ENCODE measurements at places on chromosomes 7 and 10. TPM values are rescaled to one million over a fixed set of nuclear protein-coding genes. Genes with fewer than 3 reads are reported as not detected.

C10orf143 gene
- total RNA-seq, result 3.4 TPM

RAPGEF5 gene
- 135 TPM for total RNA-seq

MCM10 gene
- total RNA-seq, result 7.0 TPM

SMO gene
- 17.4 TPM for total RNA-seq

DMBT1 gene
- total RNA-seq, result 0.49 TPM

FANK1 gene
- 9.4 TPM for total RNA-seq

FBXL13 gene
- 3.4 TPM for total RNA-seq

ASZ1 gene
- not detected for total RNA-seq

POMZP3 gene
- 237 TPM for total RNA-seq

HMX3 gene
- total RNA-seq, result not detected

DNA sequence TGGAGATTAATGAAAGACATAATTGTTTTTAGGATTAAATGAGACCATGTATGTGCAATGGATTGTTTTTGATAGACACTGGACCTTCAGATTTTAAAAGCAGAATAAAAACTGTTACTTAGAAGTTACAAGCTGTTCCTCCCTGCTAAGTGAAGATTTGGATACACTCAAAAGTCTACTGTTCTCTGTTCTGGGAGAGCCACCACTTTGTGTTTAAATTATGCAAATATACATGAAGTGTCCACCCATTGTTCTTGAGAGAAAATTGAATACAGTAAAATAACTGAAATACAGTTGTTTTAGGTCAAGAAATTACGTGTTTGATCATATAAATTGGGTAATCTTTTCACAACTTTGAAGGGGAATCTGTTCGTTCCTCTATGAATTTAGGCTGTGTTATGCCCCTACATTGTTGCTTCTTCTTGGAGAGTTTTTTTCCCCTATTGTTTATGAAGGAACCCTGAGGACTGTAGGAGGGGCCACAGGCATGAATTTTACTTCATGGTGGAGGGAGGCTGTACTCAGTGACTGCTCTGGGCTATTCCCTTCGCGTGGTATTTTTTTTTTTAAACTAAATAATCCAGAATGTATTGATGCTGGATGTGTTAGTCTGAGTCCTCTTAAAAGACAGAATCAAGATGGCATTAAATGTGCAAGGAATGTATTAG is 18.6 kb upstream of the VCL start:
- H3K27me3 ChIP-seq, result no peaks in the 10 kb centered on the region
- H3K4me3 ChIP-seq, result no peak overlapping the region
- DNase-seq, result no peak
- H3K36me3 ChIP-seq, result no peaks in the 10 kb centered on the region

DNA sequence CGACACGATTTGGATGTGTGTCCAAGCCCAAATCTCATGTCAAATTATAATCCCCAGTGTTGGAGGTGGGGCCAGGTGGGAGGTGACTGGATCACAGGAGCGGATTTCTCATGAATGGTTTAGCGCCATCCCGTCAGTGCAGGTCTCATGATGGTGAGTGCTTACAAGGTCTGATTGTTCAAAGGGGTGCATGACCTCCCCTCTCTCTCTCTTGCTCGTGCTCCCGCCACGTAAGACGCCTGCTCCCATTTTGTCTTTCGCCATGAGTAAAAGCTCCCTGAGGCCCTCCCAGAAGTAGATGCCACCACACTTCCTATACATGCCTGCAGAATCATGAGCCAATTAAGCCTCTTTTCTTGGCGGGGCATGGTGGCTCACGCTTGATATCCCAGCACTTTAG is 71.5 kb upstream of the NANOS1 start:
- H3K27ac ChIP-seq, result no peak overlapping the region
- DNase-seq, result no peak
- H3K4me3 ChIP-seq, result no peak overlapping the region
- no peaks in the 10 kb centered on the region for H3K4me1 ChIP-seq
- peaks cover 2% of the 10 kb centered on the region for H3K27me3 ChIP-seq

DNA sequence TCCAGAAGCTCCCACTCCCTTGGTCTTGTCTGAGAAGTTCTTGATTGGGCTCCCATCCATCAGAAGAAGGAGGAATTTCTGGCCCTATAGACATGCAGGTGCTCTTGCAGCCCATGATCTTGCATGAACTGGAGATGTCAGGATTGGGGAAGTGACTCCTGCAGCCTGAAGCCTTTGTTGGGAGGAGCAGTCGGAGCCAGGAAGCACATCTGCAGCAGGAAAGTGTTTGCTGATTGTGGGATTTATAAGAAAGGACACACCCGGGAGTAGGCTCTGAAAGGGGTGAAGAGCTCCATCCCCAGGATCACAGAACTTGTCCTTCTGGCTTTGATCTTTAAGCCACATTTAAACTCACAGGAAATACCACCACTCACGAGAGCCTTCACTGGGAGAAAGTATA is 185.2 kb downstream of the DYNC1I1 start:
- no peaks in the 10 kb centered on the region for H3K36me3 ChIP-seq
- H3K27me3 ChIP-seq, result peaks cover 4% of the 10 kb centered on the region
- H3K4me1 ChIP-seq, result peaks cover 2% of the 10 kb centered on the region
- DNase-seq, result no peak

- H3K27ac ChIP-seq, result no peak overlapping the region
- no peak overlapping the region for H3K4me3 ChIP-seq
- peaks cover 3% of the 10 kb centered on the region for H3K27me3 ChIP-seq
- no peaks in the 10 kb centered on the region for H3K36me3 ChIP-seq
- DNase-seq, result no peak
Measured at GRCh38 chr7:134414109-134414508, 44.8 kb downstream of the AKR1B1 start.

GRCh38 chr7:5625938-5626337 is 155.5 kb downstream of the RNF216 start:
- peaks cover 14% of the 10 kb centered on the region for H3K27me3 ChIP-seq
- DNase-seq, result no peak
- H3K4me1 ChIP-seq, result peaks cover 46% of the 10 kb centered on the region
- H3K36me3 ChIP-seq, result peaks cover 22% of the 10 kb centered on the region
- no peak overlapping the region for H3K4me3 ChIP-seq
- H3K27ac ChIP-seq, result peak overlapping the region; percentile 30

DNA sequence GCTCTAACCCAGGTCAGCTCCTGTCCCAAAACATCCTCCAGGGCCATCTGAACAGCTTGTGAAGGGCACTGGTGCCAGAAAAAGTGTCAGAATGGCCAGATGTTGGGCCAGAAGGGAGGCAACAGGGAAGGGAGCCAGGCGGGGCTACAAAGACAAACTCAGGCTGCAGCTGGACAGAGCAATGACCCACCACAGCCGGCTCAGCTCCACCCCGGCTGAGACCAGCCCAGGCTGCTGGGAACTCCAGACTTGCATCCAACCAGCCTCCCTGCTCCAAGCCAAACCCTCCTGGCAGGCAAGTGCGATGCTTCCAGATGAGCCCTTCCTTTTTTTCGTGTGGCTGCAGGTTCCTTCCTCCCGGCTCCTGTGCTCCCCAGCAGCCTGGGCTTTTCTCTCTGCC is 466.9 kb downstream of the PTPRN2 start:
- H3K4me3 ChIP-seq, result no peak overlapping the region
- H3K36me3 ChIP-seq, result peaks cover 17% of the 10 kb centered on the region
- H3K27ac ChIP-seq, result no peak overlapping the region
- no peaks in the 10 kb centered on the region for H3K4me1 ChIP-seq
- H3K27me3 ChIP-seq, result peaks cover 8% of the 10 kb centered on the region
- no peak for DNase-seq

DNA sequence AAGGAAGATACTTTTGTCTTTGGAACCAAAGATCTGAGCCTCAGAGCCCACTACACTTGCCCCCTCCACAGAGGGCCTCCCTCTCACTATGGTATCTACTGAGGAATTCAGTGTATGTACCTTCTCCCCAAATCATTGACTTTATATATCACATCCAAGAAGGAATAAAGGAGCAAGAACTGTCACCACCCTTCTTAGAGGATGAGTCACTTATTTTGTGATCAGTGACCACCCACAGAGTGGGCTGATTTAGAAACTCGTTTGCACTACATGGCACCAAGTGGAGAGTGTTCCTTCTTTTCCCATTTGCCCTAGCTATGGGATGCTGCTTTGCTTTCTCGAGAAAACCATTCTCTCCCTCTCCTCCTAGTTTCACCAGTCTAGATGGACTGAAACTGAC is 5.7 kb downstream of the TMEM243 start:
- peaks cover 41% of the 10 kb centered on the region for H3K36me3 ChIP-seq
- peaks cover 53% of the 10 kb centered on the region for H3K4me1 ChIP-seq
- DNase-seq, result no peak
- no peak overlapping the region for H3K27ac ChIP-seq

GRCh38 chr10:58971796-58972491 is 204.5 kb upstream of the PHYHIPL start:
- H3K4me1 ChIP-seq, result no peaks in the 10 kb centered on the region
- no peak for DNase-seq
- peaks cover 2% of the 10 kb centered on the region for H3K27me3 ChIP-seq
- no peak overlapping the region for H3K4me3 ChIP-seq
- H3K27ac ChIP-seq, result no peak overlapping the region
- H3K36me3 ChIP-seq, result no peaks in the 10 kb centered on the region

DNA sequence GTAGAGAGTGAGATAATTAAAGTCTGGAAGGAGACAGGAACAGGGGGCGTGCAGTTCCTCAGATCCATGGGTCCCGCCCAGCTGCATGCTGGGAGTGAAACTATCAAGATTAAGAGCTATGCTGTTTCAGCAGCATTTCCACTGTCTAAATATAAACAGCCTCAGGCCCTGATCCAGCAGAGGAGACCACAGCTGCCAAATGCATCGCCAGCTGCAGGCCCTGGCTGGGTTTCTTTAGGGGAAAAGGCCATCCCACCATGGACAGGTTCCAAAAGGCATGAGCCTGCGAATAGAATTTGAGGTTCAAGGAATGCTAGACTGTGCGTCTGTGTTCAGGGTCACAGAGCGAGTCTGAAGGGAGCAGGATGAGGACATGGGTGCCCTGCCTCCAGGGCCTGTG is 411.4 kb downstream of the PAXIP1 start:
- H3K4me3 ChIP-seq, result no peak overlapping the region
- DNase-seq, result no peak

DNA sequence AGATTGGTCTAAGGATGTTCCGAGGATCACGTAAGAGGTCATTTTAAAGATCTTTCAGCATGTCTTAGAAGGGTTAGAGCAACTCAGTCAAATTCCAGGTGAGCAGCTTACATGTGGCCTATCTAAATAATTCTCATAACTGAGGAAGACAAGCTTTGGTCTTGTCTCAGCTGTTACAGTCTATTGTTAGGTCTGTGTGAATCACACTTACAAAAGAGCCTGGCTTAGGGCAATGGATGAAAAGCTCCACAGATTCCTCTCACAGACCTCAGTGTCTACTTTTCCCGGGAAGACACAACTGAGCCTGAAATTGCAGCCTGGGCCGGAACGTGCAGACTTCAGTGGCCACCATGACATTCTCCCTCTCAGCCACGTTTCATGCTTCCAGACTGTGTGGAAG is 173.1 kb downstream of the INHBA start:
- no peaks in the 10 kb centered on the region for H3K4me1 ChIP-seq
- no peak overlapping the region for H3K27ac ChIP-seq
- H3K36me3 ChIP-seq, result no peaks in the 10 kb centered on the region
- H3K27me3 ChIP-seq, result peaks cover 1% of the 10 kb centered on the region

DNA sequence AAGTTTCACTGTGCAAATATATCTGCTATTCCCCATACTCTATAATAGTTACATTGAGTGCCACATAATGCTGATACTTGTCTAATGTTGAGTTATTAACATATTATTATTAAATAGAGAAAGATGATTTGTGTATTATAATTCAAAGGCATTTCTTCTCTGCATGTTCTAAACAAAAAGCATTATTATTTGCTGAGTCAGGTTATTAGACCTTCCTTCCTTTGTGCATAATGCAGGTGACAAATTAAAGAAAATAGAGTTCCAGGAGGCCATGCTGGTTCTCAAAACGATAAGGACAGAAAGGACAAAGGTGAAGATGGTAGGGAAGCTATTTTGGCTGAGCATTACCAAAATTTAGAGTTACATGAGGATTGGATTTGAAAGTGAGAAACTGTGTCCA is 85.4 kb upstream of the CYP2C9 start:
- peaks cover 4% of the 10 kb centered on the region for H3K4me1 ChIP-seq
- no peak for DNase-seq
- no peaks in the 10 kb centered on the region for H3K36me3 ChIP-seq
- no peak overlapping the region for H3K27ac ChIP-seq

GRCh38 chr7:81165070-81165469 is 246.2 kb upstream of the SEMA3C start:
- H3K27me3 ChIP-seq, result no peaks in the 10 kb centered on the region
- H3K36me3 ChIP-seq, result no peaks in the 10 kb centered on the region
- H3K4me1 ChIP-seq, result no peaks in the 10 kb centered on the region
- no peak for DNase-seq
- H3K27ac ChIP-seq, result no peak overlapping the region

DNA sequence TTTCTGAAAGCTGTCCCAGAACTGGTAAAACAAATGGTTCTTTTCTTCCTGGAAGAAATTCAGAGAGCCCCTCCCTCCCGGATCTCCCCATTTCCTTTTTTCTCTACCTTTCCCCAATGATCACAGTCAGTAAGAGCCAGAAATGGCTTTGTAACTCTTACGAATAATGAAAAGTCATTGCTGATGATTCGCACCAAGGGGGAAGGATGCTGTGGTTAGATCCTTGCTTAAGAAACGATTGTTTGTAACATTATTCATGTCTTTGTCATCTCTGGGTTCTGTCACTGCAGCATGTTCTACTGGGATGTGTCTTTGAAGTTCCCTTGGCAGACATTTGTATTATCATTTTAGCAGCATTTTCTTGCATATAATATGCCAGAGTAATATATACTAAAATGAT is 138.9 kb downstream of the CACNB2 start:
- H3K4me3 ChIP-seq, result no peak overlapping the region
- H3K27me3 ChIP-seq, result no peaks in the 10 kb centered on the region
- H3K4me1 ChIP-seq, result no peaks in the 10 kb centered on the region

DNA sequence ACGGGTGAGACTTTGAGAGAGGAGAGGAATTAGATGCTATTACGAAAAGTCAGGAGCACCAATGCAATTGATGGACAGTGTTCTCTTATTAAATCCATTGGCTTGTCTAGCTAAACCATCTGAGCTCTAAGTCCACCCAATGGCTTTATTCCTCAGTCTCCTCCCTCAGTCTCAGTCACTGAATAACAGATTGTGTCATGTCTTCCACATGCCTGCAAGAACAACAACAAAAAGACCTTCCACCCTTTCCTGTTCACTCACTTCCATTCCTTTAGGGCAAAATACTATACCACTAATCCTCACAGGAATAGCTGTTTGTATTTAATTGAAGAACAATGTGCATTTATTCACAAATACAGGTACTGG is 154.8 kb upstream of the LAMB4 start:
- H3K36me3 ChIP-seq, result no peaks in the 10 kb centered on the region
- no peak overlapping the region for H3K4me3 ChIP-seq
- H3K4me1 ChIP-seq, result peaks cover 11% of the 10 kb centered on the region

DNA sequence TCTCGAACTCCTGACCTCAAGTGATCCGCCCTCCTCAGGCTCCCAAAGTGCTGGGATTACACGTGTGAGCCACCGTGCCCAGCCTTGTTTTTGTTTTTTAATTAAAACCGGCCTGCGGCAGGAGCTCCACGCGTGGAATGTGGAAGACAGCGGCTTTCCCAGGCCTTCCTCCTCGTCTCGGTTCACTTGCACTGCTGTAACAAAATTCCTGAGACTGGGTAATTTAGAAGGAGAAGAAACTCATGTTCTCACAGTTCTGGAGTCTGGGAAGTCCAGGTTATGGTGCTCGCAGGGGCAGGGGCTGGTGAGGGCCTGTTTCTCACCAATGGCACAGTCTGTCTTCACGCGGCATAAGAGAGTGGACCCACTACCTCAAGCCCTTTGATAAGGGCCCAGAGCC is 14.4 kb upstream of the CRYGN start:
- no peak for DNase-seq
- H3K27me3 ChIP-seq, result peaks cover 3% of the 10 kb centered on the region

Data from endothelial cell (in vitro differentiated cells).